Nucleus accumbens (tissue), 56 donors: ENCODE measurements at places on chromosomes 5 and 9.

GRCh38 chr5:146797658-146798057, 80.9 kb downstream of the PPP2R2B start:
- DNase-seq, result no peak

- no peak for DNase-seq
These were observed 275.2 kb upstream of the CDH9 start for GRCh38 chr5:27313549-27313948.

- DNase-seq, result no peak
These were observed 1533.3 kb upstream of the WWC1 start for GRCh38 chr5:166758151-166758550.

- no peak for DNase-seq
These were observed 8.1 kb downstream of the ARL15 start for GRCh38 chr5:54302267-54302687.

DNA sequence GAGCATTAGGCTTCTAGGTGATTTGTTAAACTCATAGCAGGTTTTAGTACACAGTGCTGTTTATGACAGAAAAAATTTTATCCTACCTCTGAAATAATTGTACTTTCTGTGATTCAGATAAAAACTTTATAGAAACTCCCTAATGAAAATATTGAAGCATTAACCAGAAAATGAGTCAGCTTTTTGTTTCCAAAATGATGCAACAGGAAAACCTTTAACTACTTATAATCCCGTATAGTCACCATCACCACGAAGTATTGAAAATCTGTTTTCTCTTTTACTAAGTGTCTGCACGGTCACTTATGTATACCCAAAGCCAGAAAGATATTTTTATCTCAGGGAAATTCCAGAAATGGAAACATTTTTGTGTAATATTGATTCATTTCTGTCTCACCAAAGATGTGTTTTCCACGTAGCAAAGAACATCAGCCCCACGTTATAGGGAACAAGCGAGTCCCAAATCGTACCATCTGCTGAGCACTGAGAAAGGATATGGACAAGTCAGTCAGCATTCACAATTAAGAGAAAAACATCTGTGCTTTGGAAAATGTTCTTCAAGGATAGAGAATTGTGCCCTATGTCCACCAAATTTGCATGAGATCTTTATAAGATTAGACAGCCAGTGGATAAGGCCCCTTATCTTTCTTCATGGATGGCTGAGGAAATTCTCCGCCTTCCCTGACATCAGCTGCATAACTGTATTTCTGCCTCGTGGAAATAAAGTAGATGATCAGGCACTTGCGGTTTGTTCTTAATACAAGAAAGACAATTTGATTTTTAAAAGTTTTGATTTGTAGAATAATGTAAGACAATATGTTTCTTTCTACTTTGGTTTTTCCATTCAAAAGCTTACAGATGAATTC, 41.9 kb downstream of the TNFAIP8 start:
- no peak for DNase-seq

DNA sequence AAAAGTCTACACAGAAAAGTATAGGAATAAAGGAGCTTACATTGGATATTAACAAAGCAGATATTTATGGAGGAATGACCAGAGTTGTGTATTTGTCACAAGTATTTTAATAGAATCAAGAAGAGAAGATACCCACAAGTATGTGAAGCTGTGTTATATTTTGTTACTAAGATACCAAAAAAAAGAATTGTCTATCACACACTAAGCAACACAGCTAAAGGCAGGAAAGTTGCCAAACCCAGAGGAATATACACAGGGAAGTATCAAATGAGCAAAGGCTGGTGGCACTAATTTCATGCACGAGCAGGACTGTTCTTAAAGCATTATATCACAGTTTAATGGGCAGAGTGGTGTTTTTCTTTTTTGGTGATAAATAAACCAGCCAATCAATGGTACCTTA, 30.9 kb upstream of the RAI14 start:
- no peak for DNase-seq

GRCh38 chr5:600886-601541, 11.1 kb upstream of the CEP72 start:
- DNase-seq, result no peak

DNA sequence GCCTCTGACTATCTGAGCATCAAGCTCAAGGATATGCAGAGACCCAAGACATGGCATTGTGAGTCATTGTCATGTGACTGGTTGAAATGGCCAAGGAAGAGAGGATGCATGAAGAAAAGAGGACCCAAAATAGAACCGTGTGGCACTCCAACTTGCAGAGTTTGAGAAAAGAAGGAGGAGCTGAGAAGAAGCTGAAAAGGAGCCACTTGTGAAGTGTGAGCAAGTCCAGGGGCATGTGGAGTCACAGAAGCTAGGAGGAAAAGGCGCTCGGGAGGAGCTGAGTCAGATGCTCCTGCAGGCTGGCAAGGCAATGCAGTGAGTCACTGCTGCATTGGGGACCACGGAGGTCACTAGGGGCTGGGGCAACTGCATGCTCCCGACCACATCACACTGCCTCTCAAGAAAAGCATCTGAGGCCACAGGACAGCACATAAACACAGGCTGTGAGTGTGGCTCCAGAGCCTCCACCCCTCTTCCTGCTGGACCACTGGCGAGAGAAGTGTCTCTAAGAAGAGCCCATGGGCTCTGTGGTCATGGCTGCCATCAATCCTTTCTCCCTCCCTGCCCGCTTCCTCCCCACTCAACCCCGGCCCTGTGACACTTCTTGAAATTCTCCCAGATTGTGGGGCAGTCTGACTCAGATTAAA, 197.6 kb downstream of the DRD1 start:
- DNase-seq, result no peak
